ENCODE measurements at places on chromosomes 3 and 15.

DNA sequence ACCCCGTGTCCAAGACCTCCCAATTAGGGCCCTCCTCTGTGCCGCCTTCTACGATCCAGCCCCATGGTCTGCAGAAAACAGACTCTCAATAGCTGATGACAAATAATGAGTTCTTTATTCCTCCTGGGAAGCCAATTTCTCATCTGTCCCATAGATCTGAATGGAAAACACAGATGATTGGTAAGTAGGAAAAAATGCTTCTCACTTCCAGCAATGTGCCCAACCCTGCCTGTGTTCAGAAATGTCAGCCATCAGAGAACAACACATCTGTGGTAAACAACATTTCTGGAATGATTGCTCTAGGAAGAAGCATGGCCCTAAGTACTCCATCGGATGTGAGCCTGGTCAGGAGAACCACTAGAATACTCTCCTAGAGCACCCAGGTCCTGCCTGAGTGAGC is 240.5 kb upstream of the HES1 start:
- no peak for DNase-seq

- DNase-seq, result no peak
Observed at GRCh38 chr3:122964811-122965210, 62.8 kb downstream of the SEMA5B start.

- DNase-seq, result no peak
Observed at GRCh38 chr3:62246985-62247384, 126.4 kb downstream of the FEZF2 start.

GRCh38 chr3:194797555-194798250 is 112.0 kb downstream of the FAM43A start:
- no peak for DNase-seq

GRCh38 chr15:65812916-65813315 is 20.8 kb upstream of the DENND4A start:
- no peak for DNase-seq

DNA sequence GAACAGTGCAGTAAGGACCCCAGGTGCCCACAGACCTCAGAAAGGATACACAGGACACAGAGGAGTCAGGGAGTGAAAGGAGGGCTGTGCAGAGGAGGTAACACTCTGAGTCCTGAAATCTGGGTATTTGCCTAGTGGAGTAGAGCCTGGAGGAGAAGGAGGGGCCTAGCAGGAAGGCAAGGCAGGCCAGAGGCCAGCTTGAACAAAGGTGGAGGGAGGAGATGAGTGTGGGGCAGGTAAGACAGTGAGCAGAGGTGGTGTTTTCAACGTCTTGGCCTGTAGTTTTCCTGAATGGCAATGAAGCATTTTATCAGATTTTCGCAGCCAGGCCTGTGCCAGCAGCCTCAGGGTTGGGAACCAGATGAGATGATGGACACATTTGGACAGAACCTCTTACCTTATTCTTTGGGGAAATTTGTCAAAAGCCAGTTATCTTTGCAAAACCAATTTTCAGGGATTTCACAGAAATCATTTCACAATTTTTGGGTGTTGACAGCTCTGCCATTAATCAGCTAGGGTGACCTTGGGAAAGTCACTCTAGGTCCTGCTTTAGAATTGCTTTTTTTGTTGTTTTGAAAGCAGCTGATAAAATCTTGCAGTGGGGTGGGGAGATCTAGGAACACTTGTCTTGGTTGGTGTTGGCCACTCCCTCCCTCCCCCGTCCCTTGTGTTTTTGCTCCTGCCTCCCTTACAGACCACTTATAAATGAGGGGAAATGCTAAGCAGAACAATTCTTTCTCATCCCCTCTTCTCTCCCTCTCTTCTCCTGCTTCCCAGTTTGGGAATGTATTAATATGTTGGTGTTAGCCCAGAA is 38.4 kb downstream of the SPSB4 start:
- no peak for DNase-seq

DNA sequence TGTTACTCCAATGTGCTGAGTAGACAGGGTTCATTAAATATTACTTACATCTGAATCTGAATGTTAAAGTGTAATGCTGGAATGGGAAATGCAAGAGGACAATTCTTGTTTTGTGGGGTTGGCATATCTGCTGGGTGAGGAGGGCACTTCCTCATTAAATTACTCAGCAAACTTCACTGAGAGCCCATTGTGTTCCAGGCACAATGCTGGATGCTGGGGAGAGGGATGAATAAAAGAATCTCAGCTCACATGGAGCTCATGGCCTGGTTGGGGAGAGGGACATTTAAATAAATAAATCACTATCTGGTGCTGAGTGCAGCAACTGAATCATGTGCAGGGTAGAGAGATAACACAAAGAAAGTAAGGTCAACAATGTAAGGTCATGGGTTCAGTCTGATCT is 199.2 kb upstream of the CFAP20DC start:
- DNase-seq, result no peak

DNA sequence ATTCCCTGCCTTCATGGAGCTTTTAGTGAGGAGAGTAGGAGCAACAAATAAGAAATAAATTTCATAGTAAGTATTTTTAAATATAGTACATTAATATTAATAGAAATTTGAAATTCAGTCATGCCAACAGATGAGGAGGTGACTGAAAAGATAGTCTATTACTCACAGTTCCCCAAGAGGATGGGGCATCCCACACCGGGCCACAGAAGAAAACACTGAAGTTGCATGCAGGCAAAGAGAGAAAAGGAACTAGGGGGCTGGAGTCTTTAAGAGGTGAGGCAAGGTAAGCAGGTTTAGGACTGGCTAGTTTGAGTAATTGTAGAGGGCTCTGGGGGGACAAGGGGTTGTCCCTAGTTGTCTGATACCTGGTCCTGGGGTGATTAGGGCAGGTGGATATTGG is 120.1 kb upstream of the UMPS start:
- DNase-seq, result no peak

DNA sequence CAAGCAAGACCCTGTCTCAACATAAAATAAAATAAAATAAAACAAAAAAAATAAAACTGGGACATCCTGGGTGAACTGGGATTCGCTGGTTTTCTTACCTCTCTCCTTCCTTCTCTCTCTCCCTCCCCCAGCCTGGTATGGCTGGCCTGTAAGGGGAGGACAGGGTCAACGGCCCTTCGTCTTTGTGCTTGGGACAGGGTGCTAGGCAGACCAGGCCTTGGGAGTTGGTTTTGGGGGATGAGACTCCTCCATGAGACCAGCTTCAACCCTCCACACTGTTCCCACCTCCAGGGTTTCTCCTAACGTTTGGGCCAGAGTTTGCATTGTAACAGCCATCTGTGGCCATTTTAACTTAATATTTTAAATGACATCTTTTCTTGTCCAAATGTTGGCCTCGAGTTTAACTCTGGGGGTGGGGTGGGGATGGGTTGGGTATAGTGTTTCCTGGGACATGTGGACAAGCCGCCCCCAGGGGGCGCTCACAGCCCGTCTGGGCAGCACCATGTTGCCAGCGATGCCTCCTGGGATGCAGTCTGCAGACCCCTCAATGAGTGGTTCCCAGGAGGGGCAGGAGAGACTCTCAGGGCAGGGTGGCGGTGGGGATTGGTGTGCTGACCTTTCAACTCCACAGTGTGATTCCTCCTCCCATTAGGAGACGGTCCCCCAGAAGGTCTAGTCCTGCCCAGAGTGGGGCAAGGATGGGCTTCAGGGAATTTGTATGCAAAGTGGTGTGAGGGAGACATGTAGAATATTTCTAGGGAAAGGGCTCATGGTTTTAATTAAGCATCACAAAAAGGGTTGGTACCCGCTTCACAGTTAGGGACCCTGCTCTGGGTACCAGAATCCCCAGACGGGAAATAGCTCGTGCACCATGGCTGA is 37.7 kb upstream of the LCTL start:
- peak; percentile 20 for DNase-seq

- peak; percentile 43 for DNase-seq
Observed at GRCh38 chr15:58346361-58346760, 85.4 kb upstream of the LIPC start.

DNA sequence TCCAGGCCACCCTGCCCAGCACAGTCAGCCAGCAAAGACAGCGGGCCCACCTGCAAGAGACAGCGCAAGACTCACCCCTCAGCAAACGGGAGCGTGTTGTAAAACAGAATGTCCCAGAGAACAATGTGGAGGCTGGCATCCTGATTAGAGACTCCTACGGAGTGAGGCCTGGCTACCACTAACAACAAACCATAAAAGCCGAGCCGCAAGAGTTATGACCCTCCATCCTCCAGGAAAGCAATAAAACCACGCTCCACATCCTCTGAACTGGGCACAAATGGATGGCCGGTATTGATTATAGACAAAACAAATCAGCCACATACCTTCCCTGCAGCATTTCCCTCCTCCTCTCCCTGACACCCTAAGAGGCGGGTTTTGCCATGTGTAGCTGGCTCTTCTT is 75.8 kb upstream of the LIPC start:
- no peak for DNase-seq

- DNase-seq, result no peak
Observed at GRCh38 chr15:88574655-88575054, 28.2 kb upstream of the DET1 start.

Data from HFFc6 (cell line).